ENCODE measurements at places on chromosomes 3 and 15.

DNA sequence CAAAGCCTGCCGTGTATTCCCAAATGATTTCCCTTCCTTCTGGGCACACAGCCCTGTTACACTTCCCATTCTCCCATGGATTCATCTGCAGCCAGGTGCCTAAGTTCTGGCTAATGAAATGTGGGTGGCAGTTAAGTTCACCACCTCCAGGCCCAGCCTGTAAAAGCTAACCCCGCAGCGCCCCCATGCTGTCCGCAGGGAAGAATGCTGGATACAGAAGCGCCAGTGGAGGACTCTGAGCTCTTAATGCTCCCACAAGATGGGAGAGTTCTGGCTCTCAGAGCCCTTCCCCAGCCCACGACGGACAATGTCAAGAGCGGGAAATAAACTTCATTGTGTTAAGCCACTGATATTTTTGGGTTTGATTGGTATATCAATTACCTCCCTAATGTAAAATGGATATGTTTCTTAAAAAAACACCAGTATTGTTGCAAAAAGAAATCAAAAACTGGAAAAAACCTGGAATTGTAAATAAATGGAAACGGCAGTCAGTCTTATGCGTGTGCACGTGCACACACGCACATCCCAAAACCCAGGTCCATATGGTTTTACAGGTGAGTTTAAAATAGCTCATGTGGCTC lies 37.7 kb upstream of the FGD5 start:
- peak; percentile 37 for DNase-seq

DNA sequence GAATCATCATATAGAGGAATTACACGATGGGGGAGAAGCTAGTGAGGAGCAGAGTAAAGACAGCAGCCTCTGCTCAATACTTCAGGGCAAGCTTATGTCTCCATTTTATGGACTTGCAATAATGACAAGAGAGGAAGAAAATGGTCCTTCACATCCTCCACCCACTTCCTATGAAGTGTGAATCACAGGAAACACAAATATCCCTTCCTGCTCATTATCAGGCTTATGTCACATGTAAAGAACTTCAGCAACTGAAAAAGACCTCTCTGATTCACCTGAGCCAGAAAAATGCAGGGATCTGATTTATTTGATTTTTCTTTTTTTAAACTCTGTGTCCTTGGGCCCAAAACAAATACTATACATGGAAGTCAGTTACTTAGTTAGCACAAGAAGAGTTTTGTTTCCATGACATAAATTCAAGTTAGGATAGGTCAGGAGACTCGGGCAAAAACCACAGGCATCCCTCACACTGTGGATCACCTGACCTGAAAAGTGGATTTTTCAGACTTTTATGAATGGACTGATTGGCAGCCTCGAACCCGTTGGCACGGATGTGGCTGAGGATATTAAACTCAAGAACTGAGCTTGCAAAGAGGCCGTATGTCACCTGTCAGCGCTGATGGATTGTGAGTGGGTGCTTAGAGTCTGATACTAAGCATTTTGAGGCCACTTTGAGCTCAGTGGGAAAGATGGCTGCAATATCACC lies 620.8 kb upstream of the MDFIC2 start:
- DNase-seq = no peak

DNA sequence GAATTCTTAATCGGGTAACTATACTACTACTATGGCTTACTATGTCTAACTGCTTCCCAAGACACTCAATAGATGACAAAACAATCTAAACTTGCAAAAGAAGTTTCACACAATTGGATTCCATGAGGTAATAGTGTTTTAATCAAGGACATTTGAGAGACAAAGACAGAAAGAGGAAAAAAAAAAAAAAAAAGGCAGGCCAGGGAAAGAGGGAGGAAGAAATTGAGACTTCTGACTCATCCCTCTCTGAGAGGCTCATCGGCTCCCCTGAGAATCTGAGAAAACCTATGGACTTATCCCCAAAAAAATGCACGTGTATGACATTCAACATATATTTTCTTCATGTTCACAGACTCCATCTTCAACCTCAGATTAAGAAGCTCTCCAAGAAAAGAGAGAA lies 61.0 kb downstream of the SCAPER start:
- DNase-seq = no peak

DNA sequence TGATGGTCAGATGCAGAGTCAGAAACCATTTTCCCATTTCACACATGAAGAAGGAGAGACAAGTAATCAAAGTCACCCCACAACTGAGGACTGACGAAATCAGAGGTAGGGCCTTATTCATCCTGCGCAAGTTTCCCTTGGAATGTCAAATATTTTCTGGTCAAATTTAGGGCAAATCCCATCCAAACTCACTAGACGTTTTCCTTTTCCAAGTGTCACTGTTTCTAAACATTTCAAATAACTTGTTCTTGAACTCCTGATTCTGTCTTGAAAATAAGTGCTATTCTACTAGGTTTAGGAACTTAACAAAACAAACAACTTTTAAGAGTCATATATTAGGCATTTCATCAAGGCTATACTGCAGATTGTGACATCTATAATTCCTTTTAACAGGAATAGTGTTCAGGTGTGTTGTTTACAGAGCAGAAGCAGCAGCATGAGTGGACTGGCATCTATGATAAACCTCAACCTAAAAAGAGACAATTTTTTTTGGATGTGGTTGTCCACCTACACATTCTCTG lies 40.7 kb downstream of the SUMF1 start:
- DNase-seq = no peak

- DNase-seq = no peak
These were observed 15.8 kb downstream of the ABHD17C start for GRCh38 chr15:80710635-80711554.

- DNase-seq = no peak
These were observed 53.0 kb upstream of the ST3GAL6 start for GRCh38 chr3:98710067-98710659.

GRCh38 chr15:57353317-57353804 lies 22.9 kb upstream of the CGNL1 start:
- DNase-seq = no peak

DNA sequence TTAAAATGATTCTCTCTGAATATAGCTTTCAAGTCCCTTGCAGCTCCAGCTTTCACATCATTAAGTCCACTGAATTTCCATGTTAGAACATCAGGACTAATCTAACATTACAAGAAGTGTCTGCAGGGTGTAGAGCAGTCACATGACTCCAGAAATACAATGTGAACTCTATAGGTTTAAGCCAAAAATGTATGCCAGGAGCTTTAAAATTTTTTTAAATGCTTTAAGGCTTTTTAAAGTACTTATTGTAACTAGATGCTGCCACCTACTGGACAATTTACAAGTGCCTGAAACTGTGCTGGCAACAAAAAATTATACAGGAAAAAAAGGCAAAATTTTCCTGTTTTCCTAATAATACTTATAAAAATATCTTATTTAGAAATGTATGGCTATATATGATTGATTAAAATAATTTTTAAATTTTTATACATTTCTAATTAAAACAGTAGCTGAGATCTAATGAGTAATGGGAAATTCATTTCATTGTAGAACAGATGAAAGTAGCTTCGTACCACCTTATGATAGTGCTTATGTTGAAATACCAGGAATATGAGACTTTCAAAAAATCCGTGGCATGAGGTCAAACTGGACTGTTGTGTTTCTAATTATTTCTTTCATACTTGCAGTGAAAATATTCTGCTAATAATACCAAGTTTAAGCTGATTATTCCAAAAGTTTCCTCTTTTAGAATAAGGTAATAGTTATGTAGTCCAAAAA lies 25.7 kb downstream of the FSIP1 start:
- DNase-seq = peak; percentile 7

DNA sequence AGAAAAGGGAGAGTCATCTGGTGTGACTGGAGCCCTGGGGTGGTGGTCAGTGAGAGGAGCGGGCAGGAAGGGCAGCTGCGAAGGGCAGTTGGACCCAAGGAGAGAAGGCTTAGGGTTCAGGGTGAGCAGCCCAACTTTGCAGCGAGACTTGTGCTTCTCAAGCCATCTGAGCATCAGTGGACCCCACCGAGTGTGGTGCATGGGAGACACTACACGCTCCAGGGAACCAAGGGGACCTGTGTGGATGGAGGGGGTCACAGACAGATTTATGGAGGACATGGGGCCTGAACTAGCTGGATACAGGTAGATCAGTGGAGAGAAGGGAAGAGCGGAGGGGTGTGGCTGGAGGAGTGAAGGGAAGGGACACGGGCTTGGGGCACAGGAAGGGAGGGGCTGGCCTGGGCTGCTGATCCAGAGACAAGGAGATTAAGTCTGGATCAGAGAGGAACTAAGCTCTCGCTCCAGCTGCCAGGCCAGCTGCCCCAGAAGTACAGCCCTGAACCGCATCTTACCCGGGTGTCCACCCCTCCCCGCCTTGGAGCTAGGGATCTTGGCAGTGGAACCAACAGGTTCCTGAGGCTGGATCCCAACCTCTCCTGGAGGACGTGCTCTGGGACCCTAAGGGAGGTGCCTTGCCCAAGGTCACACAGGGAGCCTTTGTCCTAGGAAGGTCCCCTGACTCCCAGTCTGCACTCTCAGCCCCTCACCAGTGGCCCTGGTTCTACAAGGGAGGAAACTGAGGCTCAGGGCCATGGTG lies 120.5 kb downstream of the CORO2B start:
- DNase-seq = no peak

DNA sequence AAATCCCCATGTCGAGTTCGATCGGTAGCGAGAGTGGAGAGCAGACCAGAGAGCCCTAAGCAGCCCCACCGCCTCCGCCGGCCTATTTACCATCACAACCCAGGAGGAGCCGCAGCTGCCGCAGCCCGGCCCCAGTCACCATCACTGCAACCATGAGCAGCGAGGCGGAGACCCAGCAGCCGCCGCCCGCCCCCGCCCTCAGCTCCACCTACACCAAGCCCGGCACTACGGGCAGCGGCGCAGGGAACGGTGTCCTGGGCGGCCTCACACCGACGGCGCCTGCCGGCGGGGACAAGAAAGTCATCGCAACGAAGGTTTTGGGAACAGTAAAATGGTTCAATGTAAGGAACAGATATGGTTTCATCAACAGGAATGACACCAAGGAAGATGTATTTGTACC lies 89.5 kb upstream of the TPM1 start:
- no peak for DNase-seq

GRCh38 chr3:49759226-49759625 lies 27.1 kb downstream of the IP6K1 start:
- DNase-seq = no peak

- no peak for DNase-seq
These were observed 625.5 kb upstream of the ZNF717 start for GRCh38 chr3:76410762-76411281.

GRCh38 chr3:59558906-59559720 lies 509.3 kb upstream of the CFAP20DC start:
- no peak for DNase-seq
